ENCODE measurements at places on chromosomes 6 and 20.

GRCh38 chr6:19210849-19211590 is 626.1 kb upstream of the ID4 start:
- DNase-seq = peak; percentile 20

- DNase-seq = peak; percentile 33
Measured at GRCh38 chr6:146913842-146914488, 290.3 kb upstream of the STXBP5 start.

GRCh38 chr20:9235518-9235917 is 166.6 kb downstream of the PLCB4 start:
- DNase-seq = no peak

- DNase-seq = no peak
Measured at GRCh38 chr6:116564311-116564710, 7.0 kb upstream of the RWDD1 start.

DNA sequence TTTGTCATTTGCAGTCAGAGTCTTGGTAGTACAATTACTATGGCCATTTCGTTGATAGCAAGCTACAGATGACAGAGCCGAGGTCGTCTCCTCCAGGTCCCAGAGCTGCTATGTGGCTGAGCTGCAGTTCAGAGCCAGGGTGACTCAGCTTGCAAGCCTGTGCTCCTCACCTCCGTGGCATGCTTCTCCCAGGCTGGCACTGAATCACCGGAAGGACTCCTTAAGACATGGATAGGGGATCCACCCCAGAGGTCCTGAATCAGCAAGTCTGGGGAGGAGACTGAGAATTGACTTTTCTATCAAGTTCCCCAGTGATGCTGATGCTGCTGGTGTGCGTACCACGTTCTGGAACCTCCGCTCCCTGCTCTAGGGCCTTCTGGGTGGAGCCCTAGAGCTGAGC is 291.2 kb downstream of the CDH26 start:
- DNase-seq = no peak

GRCh38 chr20:25457886-25458680 is 50.6 kb downstream of the GINS1 start:
- DNase-seq = no peak

DNA sequence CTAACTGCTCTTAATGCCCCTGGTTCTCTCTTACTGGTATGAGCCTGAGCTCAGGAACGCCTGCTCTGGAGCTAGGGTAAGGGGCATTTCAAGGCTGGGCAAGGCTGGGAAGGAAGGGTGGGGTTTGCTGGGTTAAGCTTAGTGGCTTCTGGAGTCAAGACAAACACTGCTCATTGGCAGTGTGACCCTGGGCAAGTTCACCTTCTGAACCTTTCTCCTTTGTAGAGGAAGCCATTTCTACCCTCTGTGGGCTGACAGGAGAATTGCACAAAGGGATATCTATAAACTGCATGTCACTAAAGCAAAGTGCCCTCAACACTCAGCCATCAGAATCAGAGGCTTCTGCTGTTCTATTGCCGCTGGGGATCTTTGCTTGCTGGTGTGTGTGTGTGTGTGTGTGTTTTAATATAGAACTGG is 20.3 kb upstream of the LRRN4 start:
- DNase-seq = peak; percentile 88

- no peak for DNase-seq
Measured at GRCh38 chr20:7744411-7744810, 195.8 kb downstream of the HAO1 start.

DNA sequence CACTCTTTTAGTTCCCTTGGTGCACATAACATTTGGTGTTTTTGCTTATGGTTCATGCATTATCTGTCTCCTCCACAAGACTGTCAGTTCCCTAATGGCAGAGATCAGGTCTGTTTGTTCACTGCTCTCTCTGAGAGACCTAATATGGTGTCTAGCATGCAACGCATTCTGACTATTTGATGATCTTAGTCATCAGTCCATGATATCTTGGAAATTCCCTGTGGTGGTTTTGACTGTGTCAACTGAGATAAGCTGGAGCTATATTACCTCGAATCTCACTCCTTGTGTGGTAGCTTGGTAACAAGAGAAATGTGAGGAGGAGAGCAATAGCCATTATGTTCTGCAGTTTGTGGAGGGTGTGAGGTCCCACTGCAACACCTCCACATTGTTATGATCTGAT is 229.8 kb downstream of the FRK start:
- DNase-seq = no peak

DNA sequence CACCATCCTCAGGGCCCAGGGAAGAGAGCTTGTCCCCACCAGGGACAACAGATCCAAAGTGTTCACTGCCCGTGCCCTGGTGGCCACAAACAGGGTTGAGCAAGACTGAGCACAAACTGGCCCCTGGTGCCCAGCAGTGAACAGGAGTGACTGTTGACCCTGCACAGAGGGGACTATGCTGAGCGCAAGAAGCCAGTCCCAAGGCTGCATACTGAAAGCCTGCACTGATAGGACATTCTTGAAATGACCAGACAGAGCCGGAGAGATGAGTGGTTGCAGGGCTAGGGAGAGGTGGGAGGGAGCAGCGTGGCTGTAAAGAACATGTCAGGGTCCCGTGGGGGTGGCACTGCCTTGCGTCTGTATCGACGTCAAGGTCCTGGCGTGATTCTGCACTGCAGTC is 2.9 kb upstream of the FNDC11 start:
- DNase-seq = no peak

GRCh38 chr6:90892271-90892670 is 305.4 kb upstream of the MAP3K7 start:
- no peak for DNase-seq

DNA sequence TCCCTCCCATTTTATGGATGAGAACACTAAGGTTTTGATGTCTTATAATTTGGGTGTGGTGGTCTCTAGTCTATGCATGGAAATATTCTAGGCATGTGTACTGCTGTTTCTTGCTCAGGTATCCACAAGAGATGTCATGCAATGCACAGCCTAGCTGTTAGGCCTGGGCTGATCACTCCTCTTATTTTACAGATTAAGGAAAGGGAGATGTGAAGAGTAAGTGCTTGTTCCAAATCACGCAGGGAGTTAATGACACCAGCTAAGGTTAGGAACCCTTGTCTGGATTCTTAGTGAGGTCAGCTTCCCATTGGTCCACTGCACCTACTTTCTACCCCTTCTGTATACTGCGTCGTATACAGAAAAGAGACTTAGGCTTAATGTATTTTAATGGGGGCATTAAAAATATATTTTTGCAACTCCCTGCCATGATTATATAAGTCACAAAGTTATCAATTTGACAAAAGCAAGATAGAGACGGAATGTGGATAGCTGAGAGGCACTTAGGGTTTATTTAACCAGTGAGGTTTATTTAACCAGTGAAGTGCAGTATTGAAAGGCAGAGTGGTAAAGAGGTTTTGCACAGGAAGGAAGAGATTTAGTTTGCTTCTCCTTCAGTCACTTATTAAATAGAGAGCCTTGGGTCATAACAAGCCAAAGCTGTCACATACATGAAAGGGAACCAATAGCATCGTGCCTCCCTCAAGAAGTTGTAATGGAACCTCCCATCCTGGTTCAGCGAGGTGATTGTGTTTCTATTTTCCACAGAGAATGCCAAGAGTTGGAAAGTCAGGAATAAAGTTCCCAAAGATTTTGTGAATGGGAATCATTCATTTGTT is 95.0 kb upstream of the FAM184A start:
- peak; percentile 91 for DNase-seq

DNA sequence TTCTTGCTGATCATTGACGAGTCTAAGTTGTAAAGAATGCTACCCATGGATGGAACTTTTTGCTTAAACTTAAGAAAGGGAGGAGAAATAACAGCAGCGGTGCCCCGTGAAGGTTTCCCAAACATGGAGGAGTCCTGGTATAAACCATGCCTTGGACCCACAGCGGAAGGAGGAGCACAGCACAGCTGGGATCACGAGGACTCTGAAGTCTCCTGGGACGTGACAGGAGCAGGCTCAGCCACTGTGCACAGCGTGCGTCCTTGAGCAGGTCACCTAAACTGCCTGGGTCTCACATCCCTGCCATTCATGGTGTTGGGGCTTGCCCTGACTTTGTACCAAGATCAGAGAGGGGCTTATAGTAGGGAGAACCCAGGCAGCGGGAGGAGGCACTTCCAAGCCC is 56.1 kb upstream of the UNC93A start:
- no peak for DNase-seq

DNA sequence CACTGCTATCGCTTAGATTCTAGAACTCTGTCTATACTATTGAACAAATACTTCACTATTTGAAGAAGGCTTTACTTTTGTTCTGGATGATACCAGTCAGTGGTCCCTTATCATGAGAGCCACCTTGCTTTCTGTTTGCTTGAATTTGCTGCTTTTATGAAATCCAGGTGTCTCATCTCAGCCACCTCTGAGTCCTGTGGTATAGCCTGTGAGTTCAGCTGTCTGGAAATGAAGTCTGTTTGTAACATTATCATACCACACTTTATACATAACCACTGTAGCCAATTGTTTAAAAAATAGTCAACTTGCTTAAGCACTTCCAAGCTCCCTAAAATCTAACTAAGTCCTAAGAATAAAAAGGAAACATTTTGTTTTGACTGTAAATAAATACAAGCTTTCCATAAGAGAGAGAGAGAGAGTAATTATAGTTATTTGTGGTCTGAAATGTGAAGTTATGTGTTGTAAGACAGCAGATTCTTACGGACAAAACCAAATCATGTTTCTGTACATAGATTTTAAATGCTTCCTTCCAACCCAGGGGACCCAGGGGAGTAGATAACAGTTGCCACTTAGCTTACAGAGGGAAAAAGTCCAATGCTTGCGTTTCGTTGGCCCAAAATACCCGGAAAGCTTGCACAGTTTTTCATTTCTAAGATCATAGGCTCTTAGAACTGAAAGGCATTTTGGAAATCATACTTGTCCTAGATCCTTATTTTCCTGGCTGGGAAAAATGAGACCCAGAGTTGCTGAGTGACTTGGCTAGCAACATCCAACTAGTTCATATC is 1107.8 kb upstream of the FLRT3 start:
- no peak for DNase-seq

- no peak for DNase-seq
Measured at GRCh38 chr20:1926237-1926636, 31.0 kb downstream of the SIRPA start.

- DNase-seq = no peak
Measured at GRCh38 chr6:15930207-15930606, 198.7 kb upstream of the MYLIP start.

- no peak for DNase-seq
Measured at GRCh38 chr6:122713138-122713537, 66.4 kb upstream of the FABP7 start.

DNA sequence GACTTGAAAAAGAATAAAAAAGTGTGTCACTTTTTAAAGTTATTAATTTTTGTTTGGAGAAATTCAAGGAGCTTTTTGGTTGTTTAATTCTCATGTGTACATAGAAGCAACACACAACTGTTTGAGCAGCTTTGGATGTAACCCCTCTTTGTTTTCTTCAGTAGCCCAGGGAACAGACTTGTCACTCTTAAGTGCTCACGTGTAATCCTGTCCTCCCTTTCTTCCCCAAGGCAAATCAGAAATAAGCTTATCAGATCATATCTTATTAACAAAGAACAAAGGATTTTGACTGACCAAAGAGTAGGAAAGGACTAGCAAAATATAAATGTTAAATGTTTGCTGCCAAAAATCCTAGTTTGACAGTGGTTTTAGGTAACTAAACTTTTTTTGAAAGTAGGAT is 7.3 kb upstream of the FLRT3 start:
- peak; percentile 10 for DNase-seq

DNA sequence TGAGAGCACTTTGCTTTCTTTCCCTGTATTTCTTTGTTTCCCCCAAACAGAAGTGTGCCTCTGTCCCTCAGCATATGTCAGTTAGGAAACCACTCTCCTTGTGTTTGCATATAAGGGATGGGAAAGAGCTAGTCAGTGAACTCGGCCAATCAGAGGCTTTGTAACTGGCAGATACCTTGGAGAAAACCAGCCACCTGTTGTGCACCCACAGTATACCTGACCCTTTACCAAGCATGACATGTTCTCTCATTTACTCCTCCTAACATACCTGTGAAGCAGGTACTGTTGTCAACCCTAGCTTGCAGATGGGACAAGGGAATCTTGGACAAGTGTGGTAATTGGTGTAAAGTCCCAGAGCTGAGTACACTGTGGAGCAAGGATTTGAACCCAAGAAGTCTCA is 96.1 kb upstream of the FAM8A1 start:
- no peak for DNase-seq

GRCh38 chr6:83514466-83514865 is 2.1 kb downstream of the PRSS35 start:
- no peak for DNase-seq

DNA sequence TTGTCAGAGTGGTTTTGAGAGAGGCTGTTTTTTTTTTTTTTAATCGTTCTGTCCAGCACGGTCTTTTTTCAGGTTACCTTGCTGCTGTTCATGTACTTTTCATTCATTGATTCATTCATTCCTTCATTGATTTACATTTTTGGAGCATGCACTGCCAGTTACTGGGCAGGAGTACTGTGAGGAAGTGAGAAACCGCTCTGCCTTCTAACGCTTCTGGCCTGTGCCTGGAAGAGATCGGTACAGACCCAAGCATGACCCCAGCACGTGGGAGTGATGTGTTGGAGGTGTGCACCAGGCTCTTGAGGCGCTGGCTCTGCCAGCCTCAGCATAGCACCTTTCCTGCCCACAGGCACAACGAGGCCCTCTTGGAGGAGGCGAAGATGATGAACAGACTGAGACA is 9.1 kb downstream of the RIPK1 start:
- no peak for DNase-seq

GRCh38 chr6:46217671-46218131 is 46.9 kb upstream of the ENPP5 start:
- no peak for DNase-seq

- DNase-seq = no peak
Measured at GRCh38 chr20:11447371-11448100, 470.2 kb upstream of the BTBD3 start.

- DNase-seq = no peak
Measured at GRCh38 chr6:35089216-35089934, 51.8 kb downstream of the TCP11 start.

DNA sequence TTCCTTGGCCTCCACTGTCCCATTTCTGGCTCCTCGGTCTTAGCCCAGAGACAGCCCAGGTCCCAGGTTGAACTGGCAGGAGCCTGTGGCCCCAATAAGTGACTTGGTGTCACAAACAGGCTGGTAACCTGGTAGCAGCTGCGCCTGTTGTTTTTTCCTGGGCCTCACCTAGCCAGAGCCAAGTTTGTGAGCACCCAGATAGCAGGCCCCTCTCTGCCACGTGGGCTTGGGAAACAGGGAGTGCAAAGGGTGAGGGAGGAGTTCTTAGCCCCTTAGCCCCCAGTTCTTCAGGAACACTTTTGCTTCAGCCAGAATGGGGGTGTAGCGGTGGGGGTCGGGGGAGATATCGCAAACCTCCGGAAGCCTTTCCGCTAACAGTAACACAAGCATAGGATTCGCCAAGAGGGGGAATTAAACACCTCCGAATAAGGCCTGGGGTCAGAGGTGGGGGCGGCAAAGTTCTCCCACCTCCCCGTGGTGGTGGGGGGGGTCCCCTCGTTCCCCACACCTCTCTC is 760 bp downstream of the C6orf132 start:
- no peak for DNase-seq

DNA sequence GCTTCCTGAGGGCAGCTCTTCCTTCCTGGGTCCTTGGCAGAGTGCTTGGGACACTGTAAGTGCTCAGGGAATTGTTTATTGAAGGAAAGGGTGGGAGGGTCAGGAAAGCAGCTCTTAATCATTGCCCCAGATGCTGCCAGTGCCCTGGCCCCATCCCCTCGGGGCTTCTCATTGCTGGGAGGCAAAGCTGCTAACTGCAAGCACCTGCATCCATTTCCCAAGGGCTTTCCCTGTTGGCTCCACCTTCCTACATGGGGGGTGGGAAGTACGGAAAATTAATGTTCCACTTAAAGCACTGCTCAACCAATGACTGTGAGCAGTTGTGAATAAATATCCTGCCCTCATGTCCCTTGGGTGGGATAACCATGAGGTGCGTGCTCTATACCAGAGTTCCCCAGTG is 56.4 kb downstream of the NDUFAF5 start:
- no peak for DNase-seq

All from HepG2 (cell line).